Left renal pelvis (tissue), 4 donors: ENCODE measurements at places on chromosomes 6 and 20. TPM values are rescaled to one million over a fixed set of nuclear protein-coding genes. Genes with fewer than 3 reads are reported as not detected.

DNA sequence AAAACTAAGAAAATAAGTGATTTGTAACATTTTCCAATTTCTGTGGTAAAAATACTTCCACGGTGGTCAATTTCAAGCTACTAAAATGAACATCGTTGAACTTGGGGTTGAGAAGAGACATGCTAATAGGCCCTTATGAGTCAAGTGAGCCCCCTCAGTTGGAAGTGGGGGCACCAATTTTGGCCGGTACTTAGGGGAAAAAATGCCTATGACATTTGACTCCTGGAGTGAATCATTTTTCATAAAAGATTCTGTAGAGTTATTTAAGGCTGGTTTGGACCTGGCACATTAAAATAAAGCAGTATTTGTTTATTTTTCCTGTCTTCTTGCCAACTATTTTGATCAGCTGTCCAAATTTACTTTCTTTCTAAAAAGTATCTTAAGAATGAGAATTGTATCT lies 32.4 kb upstream of the CAP2 start:
- DNase-seq, result no peak

The ADGRF5 gene
- polyA plus RNA-seq, result 16.7 TPM

DNA sequence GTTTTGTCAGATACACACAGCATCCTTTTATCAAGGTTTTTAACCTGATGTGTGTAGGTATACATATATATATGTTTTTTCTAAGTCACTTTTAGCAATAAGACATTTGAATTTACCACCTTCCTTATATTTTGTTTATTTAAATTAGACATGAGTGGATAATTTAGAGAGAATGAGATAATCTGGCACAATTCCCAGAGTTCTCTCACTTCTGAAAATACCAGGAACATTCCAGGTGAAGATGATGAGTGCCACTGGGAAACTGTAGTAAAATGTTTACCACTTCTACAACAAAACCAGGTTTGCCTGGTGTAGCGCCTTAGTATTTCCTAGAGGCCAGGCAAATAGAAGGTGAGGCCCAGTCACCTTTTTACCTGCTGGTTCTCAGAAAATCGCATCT lies 189.5 kb downstream of the TMEM242 start:
- DNase-seq, result no peak

The CPXM1 gene
- polyA plus RNA-seq, result 241 TPM

DNA sequence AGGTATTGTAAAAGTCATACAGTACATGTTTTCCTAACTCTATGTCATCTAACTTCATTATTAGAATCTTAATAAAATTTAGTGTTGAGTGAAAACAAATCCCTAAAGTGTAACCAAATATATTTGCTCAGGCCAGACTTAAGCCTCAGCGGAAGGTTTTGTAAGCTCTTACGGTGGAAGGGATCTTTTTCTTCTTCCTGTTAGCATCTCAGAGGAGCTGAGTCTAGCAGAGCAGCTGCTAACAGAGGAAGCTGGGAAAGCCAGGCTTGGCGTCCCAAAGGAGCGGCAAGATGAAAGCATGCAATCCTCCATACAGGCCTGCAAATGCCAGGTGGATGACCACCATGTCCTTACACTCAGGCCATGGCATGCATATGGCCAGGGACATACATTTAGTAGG lies 72.4 kb downstream of the ADTRP start:
- no peak for DNase-seq

The COL9A1 gene
- polyA plus RNA-seq, result 43.2 TPM

The NOX3 gene
- polyA plus RNA-seq, result 1.6 TPM

The SLC35F1 gene
- 2.5 TPM for polyA plus RNA-seq

- DNase-seq, result peak; percentile 57
Observed at GRCh38 chr20:48827855-48828733, at the start of gene PREX1. Gene PREX1, minus strand, starts transcription at chr20:48827999. Its CDS starts 139 bp downstream, at chr20:48827860.

The AAR2 gene
- 43.2 TPM for polyA plus RNA-seq

- no peak for DNase-seq
Observed at GRCh38 chr6:75551367-75551952, 50.2 kb upstream of the SENP6 start.

GRCh38 chr20:4047614-4048013 lies 32.3 kb upstream of the RNF24 start:
- DNase-seq, result no peak

The POU5F1 gene
- 11.7 TPM for polyA plus RNA-seq

DNA sequence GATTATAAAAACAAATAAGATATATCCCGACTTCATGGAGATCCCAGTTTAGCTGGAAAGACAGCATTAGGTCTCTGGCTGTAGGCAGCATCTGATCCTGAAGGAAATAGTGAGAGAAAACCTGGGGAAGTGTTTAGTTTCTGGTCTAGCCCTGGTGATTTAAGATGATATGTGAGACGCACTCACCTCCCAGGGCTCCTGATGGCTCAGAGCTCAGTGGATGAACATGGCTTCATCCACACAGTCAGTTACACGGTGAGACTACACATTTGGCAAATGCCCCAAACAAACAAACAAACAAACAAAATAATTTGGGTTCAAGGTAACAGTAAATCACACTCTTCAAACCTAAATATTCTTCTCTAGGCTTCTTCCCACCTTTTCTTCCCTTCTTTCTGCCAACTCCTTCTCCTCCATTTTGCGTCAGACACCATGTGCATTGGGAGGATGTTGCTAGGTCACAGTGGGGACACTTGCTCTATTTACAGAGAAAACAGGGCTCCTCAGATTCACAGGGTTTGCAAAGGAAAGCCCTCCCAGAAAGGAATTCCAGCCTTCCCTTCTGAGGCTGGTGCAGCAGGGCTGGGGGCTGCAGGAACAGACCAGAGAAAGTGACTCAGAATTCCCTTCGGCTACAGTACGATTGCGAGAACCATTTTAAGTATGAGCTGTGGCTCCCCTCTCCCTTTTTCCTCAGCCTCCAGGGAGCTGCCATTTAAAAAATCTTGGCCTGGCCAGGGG lies 59.6 kb upstream of the SALL4 start:
- no peak for DNase-seq

DNA sequence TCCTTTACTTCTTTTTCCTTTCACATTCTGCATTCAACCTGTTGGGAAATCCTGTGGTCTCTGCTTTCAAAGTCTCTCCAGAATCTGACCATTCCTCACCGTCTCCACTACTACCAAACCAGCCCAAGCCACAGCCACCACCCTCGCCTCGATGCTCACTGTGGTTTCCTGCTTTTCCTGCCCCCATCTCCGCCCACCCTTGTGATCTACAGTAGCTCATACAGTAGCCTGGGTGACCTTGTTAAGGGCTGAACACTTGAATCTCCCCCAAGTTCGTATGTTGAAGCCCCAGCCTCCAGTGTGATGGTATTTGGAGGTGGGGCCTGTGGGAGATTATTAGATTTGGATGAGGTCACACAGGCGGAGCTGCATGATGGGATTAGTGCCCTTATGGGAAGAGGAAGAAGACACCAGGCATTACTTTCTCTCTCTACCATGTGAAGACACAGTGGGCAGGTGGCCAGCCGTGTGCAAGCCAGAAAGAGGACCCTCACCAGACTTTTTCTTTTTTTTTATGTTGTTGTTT lies 189.0 kb upstream of the UST start:
- no peak for DNase-seq

The OPN5 gene
- 0.04 TPM for polyA plus RNA-seq

- no peak for DNase-seq
Observed at GRCh38 chr6:111072801-111073360, 14.4 kb upstream of the SLC16A10 start.

DNA sequence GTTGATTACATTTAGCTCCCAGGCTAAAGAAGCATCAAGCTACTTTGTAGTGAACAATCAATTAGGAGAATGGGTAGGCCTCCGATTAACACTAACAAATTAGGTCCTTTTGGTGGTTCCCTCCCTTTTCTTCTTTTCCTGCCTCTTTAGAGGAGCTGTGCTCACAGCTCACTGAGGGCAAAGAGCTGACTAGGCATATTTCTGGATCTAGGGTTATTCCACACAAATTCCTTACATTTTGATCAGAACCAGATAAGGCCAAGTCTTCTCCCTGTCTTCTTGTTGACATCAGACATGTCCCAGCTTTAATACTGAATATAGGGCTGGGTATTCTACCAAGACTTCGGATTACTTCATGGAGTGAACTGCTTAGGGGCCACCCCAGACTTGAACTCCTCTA lies 119.1 kb downstream of the PKHD1 start:
- DNase-seq, result no peak
